ENCODE measurements at places on chromosomes 6 and 20. TPM values are rescaled to one million over a fixed set of nuclear protein-coding genes. Genes with fewer than 3 reads are reported as not detected.

Gene VPS52
- 46.2 TPM for total RNA-seq

Gene CFAP206
- total RNA-seq: 2.9 TPM

Gene KHDRBS2
- total RNA-seq: not detected

Gene MAS1
- not detected for total RNA-seq

Gene TENT5A
- 2.0 TPM for total RNA-seq

Gene CASS4
- 0.15 TPM for total RNA-seq

Gene SHLD1
- 5.9 TPM for total RNA-seq

Gene OGFR
- total RNA-seq: 57.4 TPM

Gene C20orf144
- 0.20 TPM for total RNA-seq

Gene CD109
- 46.8 TPM for total RNA-seq

Gene CLPSL2
- total RNA-seq: not detected

Gene VNN1
- total RNA-seq: 0.65 TPM

Gene BEND6
- total RNA-seq: 5.7 TPM

Gene YTHDF1
- 34.5 TPM for total RNA-seq

Gene CTAGE9
- not detected for total RNA-seq

Gene TRIM26
- 53.9 TPM for total RNA-seq

Gene HAO1
- total RNA-seq: not detected

Gene TBX18
- not detected for total RNA-seq

Gene CCN5
- total RNA-seq: 0.20 TPM

Gene DTNBP1
- 9.9 TPM for total RNA-seq

Gene SLC4A11
- total RNA-seq: 46.1 TPM

Gene SGK2
- total RNA-seq: 3.1 TPM
